ENCODE measurements at places on chromosomes 5 and 9.

GRCh38 chr5:173866858-173867679, 21.1 kb upstream of the CPEB4 start:
- no peak for DNase-seq

- DNase-seq: peak; percentile 37
These were observed 192.3 kb downstream of the PALM2AKAP2 start for GRCh38 chr9:109972026-109972882.

- no peak for DNase-seq
These were observed at the start of gene GNA14 for GRCh38 chr9:77648234-77649108. Gene GNA14 (minus strand): TSS chr9:77648322. CDS start chr9:77647793, 529 bp downstream.

GRCh38 chr5:6517510-6517909, 68.9 kb downstream of the UBE2QL1 start:
- no peak for DNase-seq

DNA sequence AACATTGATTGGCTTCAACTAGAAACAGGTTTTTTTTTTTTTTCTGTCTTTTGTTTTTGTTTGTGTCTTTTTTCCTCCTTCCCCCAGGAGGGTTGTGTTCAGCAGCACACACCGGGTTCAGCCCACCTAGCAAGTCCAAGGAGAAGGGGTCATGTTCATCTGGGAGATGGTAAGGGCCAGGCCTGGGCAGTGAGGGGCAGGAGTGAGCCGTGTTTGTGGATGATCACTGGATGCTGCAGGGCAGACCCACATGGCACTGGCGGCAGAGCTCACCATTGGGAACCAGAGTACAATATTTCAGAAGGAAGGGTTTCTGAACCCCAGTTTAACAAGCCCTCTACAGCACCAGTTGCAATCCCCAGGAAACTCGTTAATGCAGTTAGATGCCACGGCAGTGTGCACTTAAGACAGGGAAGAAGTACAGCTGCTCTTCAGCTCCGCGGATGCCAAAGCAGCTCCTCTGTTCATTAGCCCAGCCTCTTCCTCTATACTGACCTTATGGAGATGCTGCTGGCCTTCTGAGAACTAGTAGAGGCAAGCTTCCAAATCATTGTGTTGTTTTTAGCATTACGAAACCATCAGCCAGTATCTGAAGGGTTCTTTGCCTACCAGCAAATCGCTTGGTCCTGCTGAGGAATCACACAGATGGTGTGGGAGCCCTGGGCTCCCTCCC, 508.2 kb upstream of the WWC1 start:
- no peak for DNase-seq

- no peak for DNase-seq
These were observed at the start of gene ESM1 for GRCh38 chr5:54985301-54986268. Gene ESM1 (minus strand): TSS chr5:54985593. CDS start chr5:54985517, 76 bp downstream.

DNA sequence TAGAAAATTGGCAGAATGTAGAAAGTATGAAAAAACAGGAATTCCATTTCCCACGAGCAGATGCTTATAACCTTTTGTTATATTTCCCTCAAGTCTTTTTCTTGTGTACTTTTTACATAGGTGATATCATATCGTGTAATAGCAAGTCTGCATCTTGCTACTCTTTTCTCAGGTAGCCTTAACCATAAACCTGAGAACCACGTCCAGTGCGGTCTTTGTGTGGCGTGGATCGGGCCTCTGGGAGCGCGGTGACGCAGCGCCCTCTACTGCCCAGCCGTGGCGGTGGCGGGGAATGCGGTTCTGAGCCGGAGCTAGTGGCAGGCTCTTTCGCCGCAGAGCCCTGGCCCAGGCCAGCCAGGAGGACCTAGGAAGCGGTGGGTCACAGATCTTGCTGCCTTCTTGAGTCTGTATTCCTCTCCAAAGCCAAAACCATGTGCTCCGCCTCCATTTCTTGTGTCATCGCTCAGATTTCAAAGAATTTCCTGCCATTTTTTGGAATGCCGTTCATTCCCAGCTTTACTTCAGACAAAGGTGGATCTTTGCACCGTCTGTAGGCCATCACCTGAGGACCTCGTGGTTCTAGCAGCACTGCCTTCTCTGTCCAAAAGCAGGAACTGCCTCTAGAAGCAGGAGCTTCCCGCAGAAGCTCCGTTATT, 71.9 kb downstream of the MVB12B start:
- peak; percentile 83 for DNase-seq

DNA sequence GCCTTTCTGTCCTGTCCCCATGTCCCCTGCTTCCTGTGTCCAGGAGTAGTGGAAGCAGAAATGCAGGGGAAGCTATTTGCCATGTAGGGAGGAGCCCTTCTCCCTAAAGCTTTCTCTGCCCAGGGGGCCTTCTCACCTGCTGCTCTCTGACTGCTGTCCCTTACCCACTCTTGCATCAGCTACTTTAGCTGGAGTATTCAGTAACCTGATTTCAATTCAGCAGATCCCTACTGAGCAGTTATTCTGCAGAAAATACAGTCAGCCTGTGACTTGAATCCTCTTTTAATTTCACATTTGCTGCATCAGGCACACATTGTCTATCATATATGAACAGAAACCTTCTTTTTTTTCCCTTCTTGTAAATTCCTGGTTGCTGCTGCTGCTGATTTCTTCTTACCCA, 90.4 kb downstream of the MVB12B start:
- DNase-seq: no peak

DNA sequence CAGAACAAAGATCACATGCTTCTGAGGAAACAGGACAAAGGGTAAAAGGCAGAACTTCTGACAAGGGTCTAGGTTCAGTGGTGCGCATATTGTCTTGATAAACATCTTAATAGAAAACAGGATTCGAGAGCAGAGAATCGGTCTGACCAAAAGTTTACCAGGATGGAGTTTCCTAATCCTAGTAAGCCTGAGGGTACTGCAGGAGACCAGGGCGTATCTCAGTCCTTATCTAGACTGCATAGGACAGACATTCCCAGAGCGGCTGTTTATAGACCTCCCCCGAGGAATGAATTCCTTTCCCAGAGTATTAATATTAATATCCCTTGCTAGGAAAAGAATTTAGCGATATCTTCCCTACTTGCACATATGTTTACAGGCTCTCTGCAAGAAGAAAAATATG, 32.4 kb upstream of the TNFSF8 start:
- DNase-seq: no peak

DNA sequence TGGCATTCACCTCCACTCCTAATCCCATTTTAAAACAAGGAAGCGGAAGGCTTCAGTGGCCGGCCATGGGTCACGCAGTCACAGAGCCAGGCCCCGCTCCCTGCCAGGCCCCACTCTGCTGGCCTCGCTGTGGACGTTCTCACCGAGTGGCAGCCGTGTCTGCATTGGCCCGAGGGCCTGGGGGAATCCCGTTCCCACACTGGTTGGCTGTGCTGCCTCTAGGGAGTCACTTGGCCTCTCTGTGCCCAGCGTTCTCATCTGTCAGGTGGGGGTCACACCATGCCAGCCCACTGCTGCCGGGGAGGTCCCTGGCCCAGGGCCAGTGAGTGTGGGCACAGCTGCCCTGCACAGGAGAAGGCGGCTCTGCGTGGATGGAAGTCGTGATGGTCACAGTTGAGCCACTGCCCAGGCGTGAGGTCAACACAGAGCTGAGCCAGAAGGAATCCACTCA, 13.4 kb upstream of the SLC9A3 start:
- DNase-seq: no peak

- DNase-seq: no peak
These were observed 39.8 kb downstream of the NEK6 start for GRCh38 chr9:124297551-124297901.

DNA sequence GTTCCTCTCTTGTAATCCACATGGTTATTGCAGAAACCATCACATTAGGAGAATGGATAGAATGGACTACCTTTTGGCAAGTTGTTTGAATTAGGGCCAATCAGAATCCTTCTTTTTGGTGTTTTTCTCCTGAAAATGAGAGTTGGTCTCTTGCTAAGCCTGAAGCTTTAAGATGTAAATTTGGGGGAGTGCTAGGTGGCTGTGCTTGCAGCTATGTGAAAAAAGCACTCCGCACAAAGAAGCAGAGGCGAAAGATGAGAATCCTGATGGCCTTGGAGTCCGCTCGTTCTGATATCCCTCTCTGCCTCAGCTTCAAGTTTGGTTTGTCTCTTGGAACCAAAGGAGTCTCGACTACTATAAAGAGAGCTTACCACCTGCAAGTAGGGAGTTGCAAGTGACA, 63.6 kb downstream of the INIP start:
- no peak for DNase-seq

DNA sequence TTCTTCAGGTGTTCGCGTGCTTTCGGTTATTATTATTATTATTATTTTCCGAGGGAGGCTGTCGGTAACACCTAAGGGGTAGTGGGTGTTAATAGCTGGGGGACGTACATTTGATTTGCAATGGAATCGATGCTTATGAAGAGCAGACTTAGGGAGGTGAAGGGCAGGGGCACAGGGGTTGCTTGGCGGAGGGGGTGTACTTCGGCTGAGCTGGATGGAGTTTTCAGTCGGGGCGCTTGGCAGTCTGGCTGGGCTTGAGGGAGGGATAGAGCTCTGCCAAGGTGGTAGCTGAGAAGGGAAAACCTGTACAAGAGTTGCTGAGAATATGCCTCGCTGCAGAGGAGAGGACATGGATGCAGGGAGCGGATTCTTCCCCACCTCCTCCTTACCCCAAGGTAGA, 617 bp upstream of the PTPRD start:
- DNase-seq: no peak

DNA sequence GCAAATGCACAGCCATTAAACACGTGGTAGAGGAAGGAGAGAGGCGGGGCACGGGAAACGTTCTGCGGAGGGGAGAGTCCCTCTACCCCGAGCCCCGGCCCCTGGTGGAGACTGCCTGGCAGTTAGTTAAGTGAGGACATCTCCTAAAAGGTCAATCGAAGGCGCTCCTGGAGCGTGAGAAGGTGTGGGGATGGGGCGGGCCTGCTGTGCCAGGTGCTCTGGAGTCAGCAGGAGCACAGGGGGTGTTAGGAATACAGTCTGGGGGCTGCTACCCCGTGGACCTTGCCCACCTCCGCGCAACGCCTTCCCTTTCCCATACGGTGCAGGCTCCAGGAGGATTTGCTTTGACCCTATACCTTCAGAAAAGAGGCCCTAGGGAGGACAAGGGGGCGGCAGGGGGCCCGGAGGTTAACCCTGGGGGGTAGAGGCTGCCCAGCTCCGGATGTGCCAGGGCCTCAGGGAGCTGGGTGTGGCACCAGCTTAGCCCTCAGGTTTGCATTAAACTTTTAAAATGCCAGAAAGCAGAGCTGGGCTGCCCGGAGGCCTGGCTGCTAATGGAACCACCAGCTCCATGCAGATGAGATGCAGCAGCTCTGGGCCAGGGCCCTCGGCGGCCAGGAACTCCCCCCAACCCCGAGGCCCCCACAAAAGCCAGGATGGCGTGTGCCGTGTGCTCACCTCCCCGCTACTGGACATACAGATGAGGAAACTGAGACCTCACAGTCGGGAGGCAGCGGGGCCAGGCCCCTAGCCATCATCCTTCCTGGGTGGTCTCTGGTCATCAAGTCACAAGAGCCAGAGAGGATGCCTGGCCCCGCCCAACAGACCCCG, 39.2 kb downstream of the NACC2 start:
- DNase-seq: no peak

- no peak for DNase-seq
These were observed 12.6 kb downstream of the FOXD1 start for GRCh38 chr5:73435759-73436534.

GRCh38 chr5:172686539-172687390, 45.7 kb downstream of the NEURL1B start:
- DNase-seq: no peak

- DNase-seq: no peak
These were observed 841.5 kb downstream of the DTWD2 start for GRCh38 chr5:118146824-118147223.

DNA sequence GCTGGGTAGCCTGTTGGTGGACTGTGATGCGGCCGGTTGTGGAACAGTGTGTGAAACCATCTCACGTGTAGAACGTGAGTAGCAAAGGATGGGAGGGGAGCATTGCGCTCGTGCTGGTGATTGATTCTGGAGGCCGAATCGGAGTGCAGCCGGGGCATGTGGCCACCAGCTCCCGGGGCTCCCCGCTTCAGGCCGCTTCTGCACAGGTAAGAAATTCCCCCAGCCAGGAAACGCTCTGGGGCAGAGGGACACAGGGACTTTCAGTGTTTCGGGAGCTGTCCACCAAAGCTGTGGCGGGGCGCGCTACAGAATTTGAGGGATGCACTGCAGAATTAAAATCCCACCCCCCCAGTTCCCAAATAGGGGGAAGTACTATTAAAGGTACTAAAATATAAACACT, 41.9 kb downstream of the LAMC3 start:
- no peak for DNase-seq

DNA sequence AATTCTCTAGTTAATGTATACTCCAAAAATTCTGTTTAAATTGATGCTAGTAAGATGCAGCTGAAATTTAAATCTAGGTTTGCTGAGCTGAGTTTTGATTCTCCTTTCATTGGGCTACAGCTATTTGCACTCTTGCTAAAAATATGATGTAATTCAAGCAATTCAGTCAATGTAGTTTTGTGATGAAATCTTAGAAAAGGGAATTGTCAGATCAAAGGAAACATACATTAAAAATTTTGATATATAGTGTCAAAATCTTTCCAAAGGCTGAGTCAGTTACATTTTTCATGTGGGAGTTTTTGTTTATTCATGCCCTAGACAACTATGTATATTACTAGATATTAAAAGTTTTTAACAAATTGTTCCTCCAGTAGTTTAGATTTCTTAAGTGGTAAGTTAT, 334.9 kb upstream of the DAB2 start:
- DNase-seq: no peak

DNA sequence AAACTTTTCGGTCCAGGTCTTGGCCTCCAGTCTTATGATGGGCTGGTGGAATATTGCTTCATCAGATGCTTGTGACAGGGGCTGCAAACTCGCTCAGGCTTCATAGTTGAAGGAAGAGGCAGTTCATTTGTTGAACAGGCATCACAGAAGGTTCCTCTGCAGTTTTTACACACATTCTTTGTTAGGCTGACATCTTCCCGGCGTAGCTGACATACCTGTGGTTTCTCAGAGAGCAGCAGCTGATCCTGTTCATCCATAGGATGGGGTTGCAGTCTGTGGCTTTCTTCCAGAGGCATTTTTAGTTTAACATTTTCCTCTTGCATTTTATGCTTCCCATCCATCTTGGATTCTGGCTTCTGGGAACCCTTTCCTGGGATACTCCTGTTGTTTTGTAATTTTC, 1255.2 kb downstream of the EFNA5 start:
- DNase-seq: no peak

- no peak for DNase-seq
These were observed 5.3 kb upstream of the NSMF start for GRCh38 chr9:137464291-137464999.

GRCh38 chr5:133341296-133341695, 271.0 kb downstream of the FSTL4 start:
- DNase-seq: no peak

DNA sequence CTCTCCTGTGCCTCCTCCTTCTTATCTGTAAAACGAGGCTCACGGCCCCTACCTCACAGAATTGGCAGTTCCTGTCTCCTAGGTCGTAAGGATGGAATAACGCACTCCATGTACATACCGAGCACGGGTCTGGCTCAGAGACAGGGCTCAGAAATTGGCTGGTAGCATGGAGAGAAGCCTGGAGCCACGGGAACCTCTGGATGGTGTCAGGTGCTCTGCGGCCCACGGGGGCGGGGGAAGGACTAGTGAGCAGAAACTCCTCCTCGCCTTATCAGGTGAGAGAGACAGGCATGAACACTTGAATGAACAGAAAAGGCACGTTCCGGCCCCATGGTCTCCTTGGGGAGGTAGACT, 15.4 kb upstream of the C5orf47 start:
- no peak for DNase-seq
